ENCODE measurements at places on chromosomes 1 and 21.

DNA sequence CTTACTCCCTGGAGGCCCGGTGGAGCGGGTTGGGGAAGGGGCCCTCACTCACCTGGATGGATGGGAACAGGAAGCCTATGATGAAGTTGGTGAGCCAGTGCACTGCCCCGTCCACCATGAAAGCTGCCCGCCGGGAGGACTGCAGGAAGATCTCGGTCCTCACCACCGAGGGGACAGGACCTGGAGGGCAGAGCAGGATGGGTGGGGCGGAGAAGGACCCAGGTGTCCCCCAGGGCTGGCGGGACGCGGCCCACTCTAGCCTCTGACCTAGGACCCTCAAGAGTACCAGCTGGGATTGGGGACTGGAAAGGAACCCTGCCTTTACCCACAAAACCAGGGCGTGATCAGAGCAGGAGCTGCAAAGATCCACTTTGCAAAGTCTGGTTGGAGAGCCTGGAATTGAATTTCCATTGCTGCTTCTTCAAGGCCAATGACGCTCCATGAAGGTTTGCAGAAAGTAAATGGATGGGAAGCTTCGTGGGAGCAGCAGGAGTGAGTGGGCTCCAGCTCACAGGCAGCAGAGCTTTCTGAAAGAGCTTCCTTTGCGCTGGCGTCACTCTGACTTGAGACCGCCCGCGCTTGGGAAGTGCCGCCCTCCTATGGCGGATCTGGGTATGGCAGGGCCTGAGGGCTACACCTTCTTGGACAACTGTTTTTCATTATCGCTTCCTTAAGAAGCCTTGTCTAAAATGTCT is 21.4 kb downstream of the SLC2A7 start:
- DNase-seq = peak; percentile 77

- no peak for DNase-seq
Observed at GRCh38 chr1:31763671-31764311, 349 bp downstream of the ADGRB2 start.

GRCh38 chr1:41582004-41582325 is 97.5 kb upstream of the EDN2 start:
- no peak for DNase-seq

- no peak for DNase-seq
Observed at GRCh38 chr1:229128066-229128608, 142.8 kb upstream of the RAB4A start.

DNA sequence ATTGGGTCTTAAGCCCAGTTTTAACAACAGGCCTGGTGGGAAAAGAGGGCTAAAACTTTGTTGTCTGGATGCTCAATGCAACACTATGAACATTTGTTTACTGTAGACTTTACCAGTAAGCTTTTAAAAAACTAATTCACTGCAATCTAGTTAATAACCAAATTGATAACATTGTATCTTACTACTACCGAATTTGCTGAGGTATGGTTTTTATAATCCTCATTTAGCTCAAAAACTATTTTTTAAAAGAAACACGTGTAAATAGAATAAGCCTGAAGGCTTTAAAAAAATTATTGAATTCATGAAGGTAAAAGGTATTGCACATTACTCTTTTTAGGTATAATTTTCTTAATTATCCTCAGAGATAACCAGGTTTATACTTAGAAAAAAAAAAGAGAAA is 500.6 kb downstream of the RWDD3 start:
- DNase-seq = no peak

DNA sequence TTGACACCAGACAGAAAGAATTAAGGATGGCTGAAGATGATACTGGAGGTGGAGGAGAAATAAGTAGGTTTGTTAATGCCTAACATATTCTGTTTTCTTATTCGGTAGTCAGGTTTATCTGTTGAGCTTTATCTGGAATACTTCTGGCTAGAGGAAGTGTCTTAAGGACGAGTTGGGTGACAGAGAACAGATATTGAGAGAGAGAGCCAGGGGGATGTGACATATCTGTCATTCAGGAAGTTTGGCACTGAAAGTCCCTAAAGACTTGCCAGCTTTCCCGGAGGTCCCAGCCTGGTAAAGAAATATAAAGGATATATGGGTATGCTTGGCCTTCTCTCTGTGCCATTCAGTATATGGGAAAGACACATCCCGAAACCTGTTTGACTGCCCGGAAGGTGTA is 280.6 kb downstream of the ZP4 start:
- DNase-seq = no peak

DNA sequence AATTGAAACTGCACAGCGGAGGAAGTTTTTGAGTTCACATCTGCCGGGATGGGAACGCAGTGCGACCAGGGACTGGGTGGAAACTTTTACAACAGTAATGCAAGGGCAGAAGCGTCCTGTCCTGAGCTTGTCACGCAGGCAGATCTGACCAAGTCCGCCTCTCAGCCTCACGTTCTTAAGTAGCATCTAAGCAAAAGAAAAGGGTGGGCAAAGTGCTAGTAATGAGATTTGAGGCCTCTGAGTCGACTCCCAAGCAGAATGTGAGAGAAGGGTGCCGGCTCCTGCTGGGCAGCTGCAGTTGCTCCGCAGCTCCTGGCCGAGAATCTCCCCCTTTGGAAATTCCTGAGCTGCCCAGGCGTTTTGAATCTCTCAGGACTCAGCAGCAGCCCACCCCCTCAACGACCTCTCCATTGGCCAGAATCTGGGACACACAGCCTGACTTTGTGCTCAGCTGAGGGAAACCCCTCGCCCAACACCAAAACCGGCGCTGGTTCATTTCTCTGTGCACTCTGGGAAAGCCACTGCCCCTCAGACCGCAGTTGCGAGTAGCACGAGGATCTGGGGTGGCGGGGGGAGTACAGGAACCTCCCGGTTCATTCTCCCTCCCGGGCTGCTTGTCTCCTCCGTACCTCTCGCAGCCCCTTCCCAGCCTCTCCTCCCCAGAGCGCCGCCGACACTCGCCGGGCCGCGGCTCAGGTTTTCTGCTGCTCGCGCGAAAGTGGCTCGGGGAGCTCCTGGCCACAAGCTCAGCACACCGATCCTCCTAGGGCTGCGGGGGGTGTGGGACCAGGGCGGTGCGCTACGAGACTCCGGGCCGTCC is 913 bp upstream of the S1PR1 start:
- peak; percentile 58 for DNase-seq

GRCh38 chr1:234288946-234289345 is 84.3 kb upstream of the COA6 start:
- peak; percentile 3 for DNase-seq

GRCh38 chr1:78210175-78210574 is 164.4 kb downstream of the GIPC2 start:
- peak; percentile 38 for DNase-seq

DNA sequence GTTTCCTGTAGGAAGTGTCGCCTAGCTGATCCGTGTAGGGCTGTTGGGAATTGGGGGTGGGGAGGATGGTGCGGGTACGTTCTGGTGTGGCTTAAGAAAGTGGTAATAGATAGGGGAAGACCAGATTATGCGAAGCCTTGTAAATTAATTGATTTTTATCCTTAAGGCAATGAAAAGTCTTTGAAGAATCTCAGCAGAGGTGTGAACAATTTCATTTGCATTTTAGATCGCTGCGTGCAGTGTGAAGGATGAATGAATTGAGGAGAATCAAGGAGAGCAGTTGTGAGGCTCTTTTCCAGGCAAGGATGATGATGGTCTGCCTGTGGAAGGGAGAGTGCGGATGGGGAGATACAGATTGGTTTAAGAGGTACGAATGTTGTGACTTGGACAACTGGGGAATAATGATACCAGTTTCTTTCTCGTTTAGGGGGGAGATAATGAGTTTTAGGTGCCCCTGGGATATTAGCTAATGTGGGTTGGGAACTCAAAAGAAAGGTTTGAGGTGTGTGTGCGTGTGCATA is 813 bp upstream of the DEDD start:
- peak; percentile 19 for DNase-seq

DNA sequence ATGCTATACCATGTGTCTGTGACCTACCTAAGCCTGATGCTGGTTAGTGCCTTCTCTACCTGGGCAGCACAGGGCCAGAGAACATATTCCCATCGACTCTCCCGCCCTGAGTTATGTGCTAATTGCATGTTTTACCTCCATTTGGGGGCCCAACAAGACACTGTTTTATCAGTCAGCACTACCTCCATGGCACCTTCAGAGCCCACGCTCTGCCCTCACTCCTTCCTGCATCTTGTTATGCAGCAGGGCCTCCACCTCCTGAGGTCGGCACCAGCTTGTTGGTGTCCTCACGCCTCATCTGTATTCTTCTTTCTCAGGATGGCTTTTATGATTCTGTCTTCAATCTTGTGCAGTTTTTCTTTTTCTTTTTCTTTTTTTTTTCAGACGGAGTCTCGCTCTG is 11.9 kb downstream of the WNT9A start:
- DNase-seq = no peak

DNA sequence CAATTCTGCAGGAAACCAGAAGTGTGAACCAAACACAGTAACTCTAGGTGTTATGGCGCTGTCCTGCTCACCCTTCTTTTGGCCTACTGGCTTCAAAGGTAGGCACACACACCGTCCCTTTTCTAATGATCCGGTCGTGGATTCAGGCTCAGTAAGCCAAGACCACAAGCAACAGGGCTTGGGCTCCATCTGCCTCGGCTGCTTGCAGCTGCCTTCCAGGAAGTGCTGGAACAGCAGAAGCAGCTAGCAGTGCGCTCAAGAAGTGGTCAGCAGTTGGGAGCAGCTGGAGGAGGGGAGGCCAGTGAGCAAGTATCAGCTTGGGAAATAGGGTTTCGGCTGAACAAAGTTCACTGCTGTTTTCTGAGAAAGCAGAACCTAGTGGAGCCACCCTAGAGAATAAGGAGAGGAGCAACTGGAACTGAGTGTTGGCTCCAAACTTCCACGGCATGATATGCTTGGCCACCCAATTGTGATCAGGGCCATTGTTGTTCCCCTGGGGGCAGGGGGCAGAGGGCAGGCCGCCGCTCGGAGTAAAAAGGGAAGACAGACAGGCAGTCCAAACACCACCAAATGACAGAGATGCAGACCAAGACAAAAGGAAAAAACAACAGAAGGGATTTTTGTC is 173.4 kb downstream of the TOMM20 start:
- no peak for DNase-seq

DNA sequence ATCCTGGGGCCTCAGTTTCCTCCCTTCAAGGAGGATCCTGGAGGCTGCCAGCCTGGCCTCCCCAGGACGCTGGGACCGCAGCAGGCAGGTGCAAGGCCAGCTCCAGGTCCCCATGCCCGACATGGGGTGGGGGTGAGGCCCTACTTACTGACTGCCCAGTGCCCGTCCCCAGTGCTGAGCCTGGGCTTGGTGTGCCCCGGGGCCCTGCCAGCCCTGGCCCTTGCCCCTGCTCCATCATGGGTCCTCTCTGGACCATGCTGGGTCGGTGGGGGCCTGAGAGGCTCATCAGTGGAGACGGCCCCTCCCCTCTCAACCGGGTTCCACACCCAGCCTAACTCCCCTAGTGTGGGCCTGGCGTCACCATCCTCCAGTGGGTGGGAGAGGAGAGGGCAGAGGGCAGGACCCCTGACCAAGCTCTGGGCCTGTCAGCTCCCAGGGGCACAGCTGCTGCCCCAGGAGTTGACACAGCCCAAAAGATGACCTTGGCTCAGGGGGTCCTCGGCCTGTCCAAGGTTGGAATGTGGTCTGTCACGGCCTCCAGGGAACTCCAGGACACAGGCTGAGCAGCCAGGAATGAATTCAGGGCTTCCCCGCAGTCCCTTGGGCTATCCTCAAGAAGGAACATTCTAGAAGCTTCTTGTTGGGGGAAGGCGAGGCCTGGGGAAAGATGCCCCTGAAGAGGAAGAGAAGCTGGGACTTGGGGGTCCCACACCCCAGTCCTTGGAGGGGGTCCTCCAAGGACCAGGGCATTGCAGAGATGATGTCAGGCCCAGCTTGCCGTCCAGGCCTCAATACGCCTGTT is 17.6 kb upstream of the ARF1 start:
- DNase-seq = no peak

GRCh38 chr1:14738235-14738634 is 139.8 kb downstream of the KAZN start:
- DNase-seq = no peak

DNA sequence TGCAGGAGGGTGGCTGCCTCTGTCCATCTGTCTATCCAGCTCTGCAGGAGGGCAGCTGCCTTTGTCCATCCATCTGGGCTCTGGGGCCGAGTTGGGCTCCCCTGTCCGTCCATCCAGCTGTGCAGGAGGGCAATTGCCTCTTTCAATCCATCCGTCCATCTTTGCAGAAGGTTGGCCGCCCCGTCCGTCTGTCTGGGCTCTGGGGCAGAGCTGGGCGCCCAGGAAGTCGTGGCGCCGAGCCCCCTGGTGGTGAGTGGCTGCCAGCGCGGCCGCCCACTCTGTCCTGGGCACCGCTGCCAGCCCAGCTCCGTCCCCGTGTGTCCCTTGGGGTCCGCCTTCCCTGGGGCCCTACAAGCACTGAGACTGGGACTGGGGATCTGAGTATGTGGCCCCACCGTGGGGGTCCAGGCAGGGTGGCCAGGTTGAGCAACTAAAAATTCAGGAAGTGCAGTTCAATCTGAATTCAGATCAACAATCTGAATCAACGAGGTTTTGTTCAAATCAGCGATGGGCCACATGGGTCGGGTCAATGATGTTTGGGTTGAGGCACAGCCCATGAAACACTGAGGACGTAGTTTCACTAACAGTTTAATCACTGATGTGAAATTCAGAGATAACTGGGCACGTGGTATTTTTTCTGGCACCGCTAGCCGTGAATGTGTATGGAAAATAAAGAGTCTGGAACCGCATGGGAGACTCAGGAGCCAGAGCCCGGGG is 99.1 kb upstream of the ACTRT2 start:
- no peak for DNase-seq

GRCh38 chr1:115717541-115717940 is 51.0 kb downstream of the CASQ2 start:
- peak; percentile 22 for DNase-seq

- DNase-seq = no peak
Observed at GRCh38 chr21:25871566-25871965, 136.8 kb downstream of the GABPA start.

DNA sequence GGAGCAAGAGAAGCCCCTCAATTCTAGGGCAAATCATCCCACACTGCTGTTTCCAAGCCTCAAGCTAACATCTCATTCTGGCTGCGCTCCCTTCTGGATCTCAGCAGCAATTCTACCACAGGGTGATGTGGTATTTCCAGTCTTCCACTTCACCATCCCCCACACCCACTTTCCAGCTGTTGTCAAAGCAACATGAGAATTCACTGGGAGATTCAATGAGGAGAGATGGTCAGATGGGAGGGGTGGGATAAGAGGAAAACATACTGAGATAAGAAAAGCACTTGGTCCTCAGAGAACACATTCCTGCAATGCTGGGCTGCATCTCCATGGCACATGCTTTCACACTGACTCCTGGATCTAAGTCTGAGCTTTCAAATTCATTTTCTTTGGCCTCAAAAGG is 47.3 kb upstream of the LRRC52 start:
- DNase-seq = no peak

GRCh38 chr1:39590546-39590945 is 14.0 kb upstream of the PABPC4 start:
- DNase-seq = peak; percentile 54

GRCh38 chr1:228399531-228400236 is 7.0 kb downstream of the TRIM11 start:
- no peak for DNase-seq

Measured in EL (cell line).